Fibroblast of skin of right quadriceps (primary cell): ENCODE measurements at places on chromosomes 6 and 20.

DNA sequence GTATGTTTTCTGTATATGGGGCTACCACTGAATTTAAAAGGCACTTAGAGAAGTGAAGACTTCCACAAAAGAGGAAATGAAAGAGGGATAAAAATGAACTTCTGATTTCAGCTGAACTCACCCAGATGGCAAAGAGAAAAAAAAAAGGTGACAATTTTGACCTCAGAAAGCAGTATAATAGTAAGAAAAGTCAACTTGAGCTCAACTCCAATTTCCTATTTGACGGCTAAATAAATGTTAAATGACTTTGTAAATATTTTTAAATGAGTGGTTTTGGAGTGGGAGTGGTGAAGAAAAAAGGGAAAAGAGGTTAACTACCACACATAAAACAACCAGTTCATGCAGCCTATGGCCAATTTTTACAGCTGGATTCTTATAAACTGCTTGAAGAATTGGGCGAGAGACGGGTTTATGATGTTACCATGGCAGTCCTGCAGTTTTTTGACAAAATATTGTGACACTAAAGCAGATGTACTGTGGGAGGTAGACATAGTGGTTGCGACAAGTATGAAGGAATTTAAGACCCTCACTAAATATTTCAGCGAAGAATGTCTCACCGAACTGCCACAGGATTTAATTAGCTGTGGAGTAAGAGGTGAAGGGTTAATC is 49.8 kb upstream of the ADTRP start:
- peak; percentile 70 for DNase-seq

DNA sequence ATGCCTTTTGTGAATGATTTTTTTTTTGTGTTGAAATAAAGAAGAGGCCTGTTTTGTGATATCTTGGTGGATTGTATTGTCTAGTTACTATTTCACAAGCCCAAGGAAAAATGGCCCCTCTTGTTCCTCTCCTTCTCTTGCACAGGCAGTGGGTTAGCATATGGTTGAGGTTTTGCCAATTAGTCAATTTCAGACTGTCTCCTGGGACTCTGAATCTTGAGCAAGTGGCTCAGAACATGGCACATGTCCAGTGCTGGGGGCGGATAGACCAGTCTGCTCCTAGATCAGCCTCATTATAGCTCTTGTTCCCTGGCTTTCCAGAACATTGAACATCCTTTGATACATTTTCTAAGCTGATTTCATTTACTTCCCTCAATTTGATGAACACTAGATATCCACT is 589.2 kb downstream of the PHF3 start:
- DNase-seq: peak; percentile 39

GRCh38 chr6:14799928-14800327 is 445.9 kb upstream of the JARID2 start:
- DNase-seq: peak; percentile 63

- no peak for DNase-seq
Measured at GRCh38 chr20:10625641-10626040, 48.2 kb downstream of the JAG1 start.

- DNase-seq: no peak
Measured at GRCh38 chr6:157726892-157727628, 96.0 kb upstream of the SNX9 start.

DNA sequence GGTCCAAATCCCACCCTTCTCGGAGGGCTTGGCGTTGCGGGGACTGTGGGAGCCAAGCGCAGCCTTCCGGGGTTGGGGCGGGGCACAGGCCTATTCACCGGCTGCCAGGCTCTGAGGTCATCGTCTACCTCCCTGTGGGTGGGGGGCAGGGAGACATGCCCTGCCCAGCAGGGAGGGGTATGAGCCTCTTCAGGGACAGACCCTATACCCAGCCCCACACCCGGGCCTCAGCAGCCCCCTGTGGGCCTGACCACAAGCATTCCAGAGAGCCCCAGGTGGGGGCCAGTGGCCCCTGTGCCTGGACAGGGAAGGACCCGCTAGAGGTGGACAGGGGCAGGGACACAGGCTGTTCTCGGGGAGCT is 11.6 kb downstream of the LAMA5 start:
- DNase-seq: no peak

DNA sequence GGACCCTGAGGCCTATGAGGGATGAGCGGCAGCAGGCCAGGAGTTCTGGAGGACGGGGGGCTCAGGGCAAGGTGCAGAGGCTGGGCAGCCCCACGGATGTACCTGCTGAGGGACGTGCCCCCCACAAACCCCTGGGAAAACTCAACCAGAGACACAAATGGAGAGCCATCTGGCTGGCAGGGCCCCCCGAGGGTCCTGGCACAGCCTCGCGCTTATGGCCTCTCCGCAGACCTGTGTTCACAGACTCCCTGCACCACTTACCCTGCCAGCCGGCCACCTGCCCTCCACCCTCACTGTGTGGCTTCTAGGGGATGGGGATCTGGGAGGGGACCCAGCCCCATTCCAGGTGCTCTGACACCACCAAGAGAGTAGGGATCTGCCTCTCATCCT is 3.4 kb upstream of the ZBTB46 start:
- DNase-seq: no peak

DNA sequence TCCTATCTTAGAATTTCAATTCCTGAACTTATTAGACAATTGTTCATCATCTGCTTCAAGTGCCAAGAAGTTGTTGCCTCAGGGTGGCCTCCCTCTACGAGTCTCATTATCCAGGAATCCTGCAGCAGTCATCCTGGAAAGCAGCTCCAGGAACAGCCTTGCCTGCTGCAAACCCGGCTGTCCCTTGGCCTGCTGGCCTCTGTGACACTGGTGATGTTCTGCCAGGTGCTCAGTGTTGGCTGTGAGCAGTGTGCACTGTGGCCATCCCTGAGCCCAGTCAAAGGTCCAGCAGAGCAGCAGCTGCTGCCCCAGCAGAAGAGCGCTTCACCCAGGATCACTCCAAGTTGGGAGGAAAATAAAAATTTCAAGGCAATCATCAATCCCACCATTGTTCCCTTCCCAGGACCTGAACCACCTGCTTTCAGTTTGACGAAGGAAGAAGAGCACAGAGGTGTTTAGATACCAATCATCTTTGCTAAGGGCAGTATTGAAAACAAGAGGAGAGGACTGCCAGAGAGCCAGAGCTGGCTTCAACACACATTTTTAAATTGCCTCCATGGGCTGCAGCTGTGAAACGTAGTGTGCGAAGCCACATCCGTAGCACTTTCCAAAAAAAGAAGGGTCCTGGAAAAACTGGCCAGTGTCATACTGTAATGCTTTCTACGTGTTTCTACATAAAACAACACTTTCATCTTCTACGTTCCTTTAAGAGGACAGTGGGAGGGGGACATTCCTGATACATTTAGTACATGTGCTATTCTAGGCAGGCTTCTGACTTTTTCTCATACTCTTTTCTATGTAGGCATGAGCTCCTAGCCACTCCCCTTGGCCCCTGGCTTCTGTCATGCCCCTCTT is 7.2 kb upstream of the FAM50B start:
- peak; percentile 76 for DNase-seq

DNA sequence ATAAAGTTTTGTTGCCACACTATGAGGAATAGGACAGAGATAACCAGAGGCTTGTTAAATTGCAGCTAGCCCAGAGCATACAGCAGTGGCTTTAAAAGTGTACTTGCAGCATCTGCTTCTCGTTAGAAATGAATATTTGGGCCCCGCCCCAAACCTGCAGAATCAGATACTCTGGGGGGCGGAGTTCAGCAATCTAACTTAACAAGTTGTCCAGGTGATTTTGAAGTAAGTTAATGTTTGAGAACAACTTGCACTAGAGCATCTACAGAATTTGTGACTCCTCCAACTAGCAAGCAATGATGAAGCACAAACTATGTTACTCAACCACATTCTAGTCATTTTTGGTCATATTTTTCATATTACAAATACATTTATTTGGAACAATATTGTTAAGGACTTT is 10.6 kb upstream of the SUPT3H start:
- peak; percentile 42 for DNase-seq

- DNase-seq: no peak
Measured at GRCh38 chr20:49310705-49311104, 32.8 kb upstream of the ZNFX1 start.

DNA sequence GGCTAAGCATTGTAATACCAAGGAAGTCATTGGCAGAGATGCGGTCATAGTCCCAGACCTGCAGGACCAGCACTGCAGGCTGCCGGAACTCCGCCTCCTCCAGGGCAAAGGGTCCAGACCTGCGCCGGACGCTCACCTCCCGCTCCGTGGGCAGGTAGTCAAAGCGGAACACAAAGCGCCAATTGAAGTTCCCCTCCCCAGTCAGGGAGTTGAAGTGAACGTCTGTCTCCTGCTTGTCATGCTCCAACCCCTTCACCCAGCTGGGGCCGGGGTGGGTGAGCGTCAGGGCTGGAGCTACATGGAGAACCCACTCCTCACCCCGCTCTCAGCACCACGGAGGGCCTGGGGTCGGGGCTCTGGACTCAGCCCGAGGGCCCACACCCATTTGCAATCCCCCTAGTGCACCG is 18.2 kb downstream of the ERGIC3 start:
- no peak for DNase-seq

- peak; percentile 73 for DNase-seq
Measured at GRCh38 chr6:45712786-45713185, 302.9 kb downstream of the CLIC5 start.

DNA sequence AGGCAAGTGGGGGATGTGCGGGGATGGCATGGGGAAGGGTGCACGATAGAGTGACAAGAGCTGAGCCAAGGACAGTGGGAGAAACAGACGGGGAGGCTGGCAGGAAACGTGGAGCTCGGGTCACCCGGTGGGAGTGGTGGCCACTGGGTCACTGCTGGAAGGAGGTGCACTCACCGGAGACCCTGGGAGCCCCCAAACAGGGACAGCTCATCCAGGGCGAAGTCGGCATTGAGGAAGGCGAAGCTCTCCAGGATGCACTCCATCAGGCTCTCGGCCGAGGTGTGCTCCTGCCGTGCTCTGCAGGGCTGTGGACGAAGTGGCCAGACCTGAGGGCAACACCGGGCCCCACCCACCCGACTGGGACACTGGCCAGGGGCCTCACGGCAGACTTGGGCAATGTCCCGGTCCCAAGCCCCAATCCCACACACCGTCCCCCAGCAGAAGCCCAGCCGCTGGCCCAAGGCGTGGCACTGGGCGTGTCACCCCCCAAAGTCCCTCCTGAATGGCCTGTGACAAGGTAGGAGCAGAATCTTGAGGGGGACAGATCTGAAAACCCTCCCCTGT is 87.3 kb downstream of the PTPN1 start:
- DNase-seq: no peak

DNA sequence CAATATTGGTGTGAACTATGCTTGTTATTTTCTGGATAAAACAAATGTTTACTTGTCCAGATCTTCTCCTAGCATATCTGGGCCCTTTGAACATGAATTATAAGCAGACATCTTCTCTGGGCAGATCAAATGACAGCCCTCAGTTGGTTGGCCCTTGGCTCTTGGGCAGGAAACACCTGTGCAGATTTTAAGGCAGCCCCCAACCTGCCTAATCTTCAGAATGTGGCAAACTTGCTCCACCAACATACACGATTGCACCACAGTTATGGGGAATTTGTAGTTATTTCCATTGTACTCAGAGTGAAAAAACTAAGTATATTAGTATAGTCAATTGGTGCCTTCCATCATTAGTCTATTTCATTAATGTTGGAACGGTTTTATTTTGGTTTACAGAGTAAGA is 94.9 kb upstream of the KCNK16 start:
- DNase-seq: no peak

DNA sequence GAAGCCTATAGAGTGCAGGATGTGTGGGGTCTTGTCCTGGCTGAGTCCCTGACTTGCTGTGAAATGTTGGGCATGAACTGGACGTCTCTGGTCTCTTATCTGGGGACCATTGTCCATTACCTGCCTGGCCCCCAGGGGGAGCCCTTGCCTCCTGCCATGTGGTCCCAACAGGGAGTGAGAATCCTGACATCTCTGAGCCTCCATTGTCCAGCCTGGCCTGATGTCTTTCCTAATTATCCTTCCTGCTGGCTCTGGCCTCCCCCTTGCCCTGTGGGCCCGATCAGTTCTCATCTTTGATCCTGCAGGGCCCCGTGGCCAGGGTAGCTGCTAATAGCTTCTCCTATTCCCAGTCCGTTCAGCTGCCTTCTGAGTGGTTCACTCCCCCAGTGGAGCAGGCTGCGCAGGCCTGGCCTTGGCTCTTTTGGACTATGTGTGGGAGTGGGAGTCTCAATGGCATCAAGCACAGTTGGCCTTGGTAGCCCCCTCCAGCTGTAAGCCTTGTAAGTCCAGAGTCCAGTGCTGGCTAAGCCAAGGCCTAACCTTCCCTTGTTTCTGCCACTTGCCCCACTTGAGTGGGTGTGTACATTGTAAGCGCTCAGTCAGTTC is 77.9 kb upstream of the RALY start:
- no peak for DNase-seq

DNA sequence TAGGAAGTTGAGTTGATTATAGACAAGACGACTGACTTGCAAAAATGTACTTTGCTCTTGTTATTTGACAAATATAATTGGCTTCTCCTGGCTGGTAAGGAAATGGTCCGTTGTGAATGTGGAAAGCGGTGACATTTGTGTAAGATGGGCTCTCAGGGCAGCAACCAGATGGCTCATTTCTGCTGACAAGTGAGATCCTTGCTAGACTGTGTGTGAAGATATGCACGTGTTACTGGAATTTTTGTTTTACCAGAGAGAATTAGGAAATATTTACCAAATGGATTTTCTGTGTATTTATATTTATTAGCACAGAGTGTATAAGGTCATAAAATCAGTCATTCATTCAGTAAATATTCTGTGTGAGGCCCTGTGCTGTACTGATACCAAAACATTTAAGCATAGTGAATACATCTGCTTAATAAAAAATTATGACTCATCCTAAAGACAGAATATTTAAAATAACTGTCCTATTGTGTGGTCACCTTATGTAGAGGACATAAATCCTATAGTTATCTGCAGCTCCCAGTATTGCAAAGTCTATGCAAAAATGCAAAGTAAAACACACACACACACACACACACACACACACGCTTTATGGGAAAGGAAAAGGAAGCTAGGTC is 109.9 kb upstream of the ASF1A start:
- peak; percentile 26 for DNase-seq

DNA sequence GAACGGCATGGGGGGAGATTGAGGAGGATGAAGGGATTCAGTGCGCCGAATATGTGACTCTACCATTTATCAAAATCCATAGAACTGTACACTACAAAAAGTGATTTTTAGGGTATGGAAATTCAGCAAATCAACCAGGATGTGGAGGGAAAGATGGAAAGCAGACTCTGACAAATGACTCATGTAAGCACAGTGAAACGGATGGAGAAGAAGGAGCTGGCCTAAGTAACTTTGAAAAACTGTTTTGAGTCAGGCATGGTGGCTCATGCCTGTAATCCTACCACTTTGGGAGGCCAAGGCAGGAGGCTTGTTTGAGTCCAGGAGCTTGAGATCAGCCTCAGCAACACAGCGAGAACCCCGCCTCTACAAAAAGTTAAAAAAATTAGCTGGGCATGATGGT is 39.2 kb downstream of the MUC22 start:
- peak; percentile 32 for DNase-seq
